ENCODE measurements at places on chromosomes 4 and X. TPM values are rescaled to one million over a fixed set of nuclear protein-coding genes. Genes with fewer than 3 reads are reported as not detected.
A peak's percentile ranks its signal among the peaks of the same experiment; 100 is the strongest.

Gene MXD4
- total RNA-seq = 13.5 TPM

DNA sequence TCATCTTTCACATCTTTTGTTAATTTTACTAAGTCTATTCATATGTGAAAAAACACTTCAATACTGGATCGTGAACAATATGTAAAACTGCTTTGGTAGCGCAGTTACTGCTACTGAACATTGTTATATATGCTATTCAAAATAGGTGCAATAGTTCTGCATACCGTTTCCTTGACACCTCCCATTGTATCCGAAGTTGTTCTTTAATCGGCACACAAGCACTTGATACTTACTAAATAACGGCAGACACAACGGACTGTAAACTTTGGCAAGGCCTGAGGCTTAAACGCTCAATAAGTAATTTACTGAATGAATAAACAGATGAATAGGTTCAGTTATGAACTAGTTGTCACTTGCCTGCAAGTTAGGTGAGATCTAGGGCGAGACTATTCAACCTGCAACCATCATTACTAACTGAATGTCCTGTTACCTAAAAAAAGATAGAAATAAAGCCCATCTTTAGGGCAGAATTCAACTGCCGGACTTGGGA, 620 bp downstream of the ANAPC10 start:
- no peaks in the 10 kb centered on the region for H3K27me3 ChIP-seq
- H3K4me1 ChIP-seq = peaks cover 19% of the 10 kb centered on the region
- no peak for DNase-seq
- H3K36me3 ChIP-seq = peaks cover 64% of the 10 kb centered on the region
- H3K27ac ChIP-seq = peak overlapping the region; percentile 99

- H3K27me3 ChIP-seq = no peaks in the 10 kb centered on the region
- DNase-seq = no peak
- H3K4me3 ChIP-seq = no peak overlapping the region
- no peaks in the 10 kb centered on the region for H3K36me3 ChIP-seq
- H3K4me1 ChIP-seq = no peaks in the 10 kb centered on the region
- no peak overlapping the region for H3K27ac ChIP-seq
Measured at GRCh38 chrX:35743331-35743730, 54.8 kb upstream of the MAGEB16 start.

GRCh38 chrX:13888284-13888683, 71.4 kb upstream of the GPM6B start:
- no peaks in the 10 kb centered on the region for H3K27me3 ChIP-seq
- no peak overlapping the region for H3K27ac ChIP-seq
- H3K4me3 ChIP-seq = no peak overlapping the region
- H3K36me3 ChIP-seq = no peaks in the 10 kb centered on the region
- no peak for DNase-seq

GRCh38 chr4:81062001-81062400, 31.5 kb downstream of the BMP3 start:
- no peak for DNase-seq
- H3K4me3 ChIP-seq = no peak overlapping the region
- no peaks in the 10 kb centered on the region for H3K4me1 ChIP-seq
- H3K36me3 ChIP-seq = no peaks in the 10 kb centered on the region
- no peaks in the 10 kb centered on the region for H3K27me3 ChIP-seq

DNA sequence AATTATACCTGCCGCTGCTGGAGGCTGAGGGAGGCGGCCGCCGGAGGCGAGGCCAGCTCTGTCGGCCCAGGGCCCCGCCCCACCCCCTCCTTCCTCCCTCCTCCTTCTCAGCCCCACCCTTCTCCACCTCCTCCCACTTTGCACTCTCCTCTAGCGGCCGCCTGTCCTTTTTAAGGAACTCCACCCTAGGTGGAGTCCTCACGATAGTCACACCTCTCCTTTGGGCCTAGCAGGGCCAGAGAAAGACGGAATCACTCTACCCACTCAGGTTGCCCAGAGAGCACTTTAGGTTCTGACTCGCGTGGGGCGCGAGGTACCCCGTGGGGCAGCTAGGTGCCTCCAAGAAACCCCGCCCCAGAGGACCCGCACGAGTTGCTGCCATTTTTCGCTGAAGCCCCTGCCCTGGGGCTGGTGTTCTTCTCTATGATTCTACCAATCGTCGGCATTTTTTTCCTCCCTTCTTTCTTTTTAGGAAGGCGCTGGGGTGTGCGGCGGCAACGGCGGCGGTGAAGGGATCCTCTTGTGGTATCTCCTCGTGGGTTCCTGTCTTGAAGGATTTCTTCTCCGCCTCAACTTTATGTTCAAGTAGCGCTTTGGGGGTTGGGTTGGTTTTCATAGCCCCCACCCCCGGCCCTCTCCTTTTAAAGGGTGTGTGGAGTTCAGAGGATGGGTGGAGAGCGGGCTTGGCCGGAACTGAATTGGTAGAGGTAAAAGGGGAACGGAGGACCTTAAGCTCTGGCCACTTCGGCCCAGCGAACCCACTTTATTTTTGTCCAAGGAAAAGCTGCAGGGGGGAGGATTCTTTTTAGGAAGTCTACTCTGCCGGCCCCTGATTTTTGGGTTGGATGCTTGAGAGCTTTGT, at the start of gene KLF8:
KLF8 (plus strand) TSS at position 136 of the 862 bp plus-strand sequence. CDS start 979 bp downstream, outside the sequence.
- no peaks in the 10 kb centered on the region for H3K4me1 ChIP-seq
- H3K27ac ChIP-seq = no peak within 1 kb of the TSS
- no peaks in the 10 kb centered on the region for H3K36me3 ChIP-seq
- H3K27me3 ChIP-seq = no peaks in the 10 kb centered on the region
- no peak within 1 kb of the TSS for H3K4me3 ChIP-seq

GRCh38 chr4:65737672-65738071, 67.4 kb upstream of the EPHA5 start:
- DNase-seq = no peak
- H3K27ac ChIP-seq = no peak overlapping the region
- H3K4me1 ChIP-seq = no peaks in the 10 kb centered on the region
- no peak overlapping the region for H3K4me3 ChIP-seq
- no peaks in the 10 kb centered on the region for H3K27me3 ChIP-seq
- no peaks in the 10 kb centered on the region for H3K36me3 ChIP-seq

DNA sequence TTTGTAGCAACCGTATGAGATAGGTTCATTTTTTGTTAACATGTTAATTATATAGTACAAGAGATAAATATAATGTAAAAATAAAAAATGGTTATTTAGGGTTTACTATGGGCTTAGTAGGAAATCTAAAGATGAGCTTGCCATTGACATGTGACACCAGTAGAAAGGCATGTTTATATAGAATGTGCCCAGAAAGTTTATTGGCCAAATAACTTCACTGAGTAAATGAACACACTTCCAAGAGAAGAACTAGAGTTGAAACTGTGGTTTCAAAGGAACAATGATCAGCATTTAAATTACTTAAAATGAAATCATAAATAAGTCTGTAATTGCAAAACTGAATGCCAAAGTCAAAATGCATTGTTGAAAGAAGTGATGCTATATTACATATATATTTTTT, 503.3 kb downstream of the STPG2 start:
- no peak overlapping the region for H3K27ac ChIP-seq
- H3K4me3 ChIP-seq = no peak overlapping the region
- DNase-seq = no peak
- H3K4me1 ChIP-seq = no peaks in the 10 kb centered on the region
- H3K36me3 ChIP-seq = no peaks in the 10 kb centered on the region

All from K562 (cell line).